ENCODE measurements at places on chromosomes 12 and 14. TPM values are rescaled to one million over a fixed set of nuclear protein-coding genes. Genes with fewer than 3 reads are reported as not detected.

- DNase-seq = no peak
These were observed 114.3 kb downstream of the KSR2 start for GRCh38 chr12:117854339-117855012.

- no peak for DNase-seq
These were observed 13.2 kb upstream of the LIMA1 start for GRCh38 chr12:50296554-50296953.

- DNase-seq = peak; percentile 66
These were observed 121.8 kb downstream of the BBS10 start for GRCh38 chr12:76226397-76226796.

DNA sequence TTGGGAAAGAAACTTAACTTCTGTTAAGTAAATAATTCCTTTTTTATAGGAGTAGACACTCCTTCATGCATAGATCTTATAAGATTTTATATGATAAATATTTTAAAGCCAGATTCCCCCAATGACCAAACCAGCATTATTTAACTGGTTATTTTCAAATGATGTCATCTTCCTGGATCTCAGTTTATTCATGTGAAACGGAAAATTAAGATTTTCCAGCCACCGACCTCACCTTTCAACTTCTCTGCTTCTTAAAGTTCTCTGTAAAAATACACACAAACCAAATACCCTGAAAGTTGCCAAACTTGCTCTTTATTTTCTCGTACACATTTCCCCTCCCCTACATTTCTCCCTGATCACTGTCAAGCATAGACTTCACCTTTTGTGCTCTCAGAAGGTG, 364.2 kb downstream of the GALC start:
- DNase-seq = no peak

GRCh38 chr12:53279283-53279869, 11.3 kb downstream of the ESPL1 start:
- no peak for DNase-seq

- no peak for DNase-seq
These were observed 61.8 kb downstream of the PPFIBP1 start for GRCh38 chr12:27585739-27586265.

DNA sequence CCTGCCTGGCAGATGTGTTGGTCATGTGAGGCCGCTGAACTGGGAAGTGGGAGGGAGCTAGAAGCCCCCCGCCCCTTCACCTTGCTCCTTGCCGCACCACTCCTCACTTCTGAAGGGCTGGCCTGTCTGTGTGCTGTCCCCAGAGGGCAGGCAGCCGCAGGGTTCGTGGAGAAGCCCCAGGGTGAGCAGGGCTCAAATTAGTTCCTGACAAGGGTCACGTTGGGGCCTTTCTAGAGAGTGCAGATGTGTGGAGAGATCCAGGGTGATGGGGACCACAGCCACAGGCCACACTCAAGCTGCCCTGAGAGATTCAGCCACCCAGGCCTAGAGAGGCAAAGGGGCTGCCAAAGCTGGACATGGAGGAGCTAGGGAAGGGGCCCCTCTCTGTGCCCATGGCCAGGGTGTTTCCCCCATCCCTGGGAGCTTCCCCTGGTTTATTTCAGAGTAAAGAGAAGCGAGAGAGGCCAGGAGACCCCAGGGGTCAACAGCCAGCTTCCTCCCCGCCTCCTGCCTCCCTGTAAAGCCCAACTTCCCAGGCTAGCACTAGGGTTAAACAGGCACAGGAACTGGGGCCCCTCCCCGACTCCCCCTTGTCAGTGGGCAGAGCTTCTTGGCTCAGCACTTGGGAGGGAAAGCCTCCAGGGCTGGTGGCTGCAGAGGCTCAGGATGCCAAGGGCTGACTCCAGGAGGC, 16.2 kb downstream of the SLC25A29 start:
- DNase-seq = no peak

DNA sequence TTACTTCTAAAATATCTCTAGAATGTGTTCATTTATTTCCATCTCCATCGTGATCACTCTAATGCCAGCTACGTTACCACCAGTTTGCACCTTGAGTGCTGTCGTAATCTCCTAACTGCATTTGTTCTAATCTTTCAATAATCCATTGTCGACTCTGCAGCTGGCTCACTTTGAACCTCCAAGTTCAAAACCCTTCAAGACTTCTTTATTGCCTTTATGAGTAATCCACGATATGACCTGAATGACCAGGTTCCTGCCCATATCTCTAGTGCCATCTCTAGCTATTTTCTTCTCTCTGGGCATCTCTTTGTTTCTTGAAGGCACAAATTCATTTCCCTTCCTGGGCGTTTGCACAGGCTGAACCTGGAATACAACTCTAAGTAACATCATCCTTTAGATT, 76.7 kb downstream of the SRGAP1 start:
- no peak for DNase-seq

DNA sequence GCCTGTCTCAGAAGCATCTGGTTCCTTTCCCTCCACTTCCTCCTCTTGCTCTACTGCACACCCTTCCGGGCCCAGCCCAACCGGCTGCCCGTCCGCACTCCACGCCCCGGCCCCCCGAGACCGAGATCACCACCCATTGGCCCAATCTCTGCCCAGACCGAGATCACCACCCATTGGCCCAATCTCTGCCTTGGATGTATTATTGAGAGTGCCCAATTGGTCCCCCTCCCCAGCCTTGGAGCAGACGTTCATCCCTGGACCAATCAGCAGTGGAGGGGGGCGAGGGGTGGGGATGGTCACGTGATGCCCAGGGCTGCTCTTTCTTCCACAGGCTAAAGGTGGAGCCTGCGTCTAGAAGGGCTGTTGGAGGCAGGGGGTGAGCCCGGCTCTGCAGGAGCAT, 75.6 kb upstream of the TMEM132C start:
- no peak for DNase-seq

GRCh38 chr12:115249671-115250278, 565.8 kb upstream of the TBX3 start:
- no peak for DNase-seq

The A2ML1 gene
- not detected for total RNA-seq

The TAS2R31 gene
- 1.5 TPM for total RNA-seq

The GNB3 gene
- total RNA-seq = not detected

The TSPAN19 gene
- total RNA-seq = not detected
